HepG2 (cell line): ENCODE measurements at places on chromosomes 12 and 14. TPM values are rescaled to one million over a fixed set of nuclear protein-coding genes. Genes with fewer than 3 reads are reported as not detected.

Gene ITGB7
- 0.14 and 0.16 TPM in 2 replicates for polyA plus RNA-seq

Gene OXA1L
- 559 and 589 TPM in 2 replicates for polyA plus RNA-seq

Gene TAS2R13
- polyA plus RNA-seq, result 0.27 and 0.33 TPM in 2 replicates

Gene ETFBKMT
- polyA plus RNA-seq, result 0.29 and 0.62 TPM in 2 replicates

Gene LRRC9
- 0.08 and 0.21 TPM in 2 replicates for polyA plus RNA-seq
